HFFc6 (cell line): ENCODE measurements at places on chromosomes 5 and 9. TPM values are rescaled to one million over a fixed set of nuclear protein-coding genes. Genes with fewer than 3 reads are reported as not detected.

Gene GRXCR2
- total RNA-seq, result not detected in 3 replicates

Gene NTRK2
- 0.16 to 0.98 TPM (median 0.57 TPM) in 3 replicates for total RNA-seq

DNA sequence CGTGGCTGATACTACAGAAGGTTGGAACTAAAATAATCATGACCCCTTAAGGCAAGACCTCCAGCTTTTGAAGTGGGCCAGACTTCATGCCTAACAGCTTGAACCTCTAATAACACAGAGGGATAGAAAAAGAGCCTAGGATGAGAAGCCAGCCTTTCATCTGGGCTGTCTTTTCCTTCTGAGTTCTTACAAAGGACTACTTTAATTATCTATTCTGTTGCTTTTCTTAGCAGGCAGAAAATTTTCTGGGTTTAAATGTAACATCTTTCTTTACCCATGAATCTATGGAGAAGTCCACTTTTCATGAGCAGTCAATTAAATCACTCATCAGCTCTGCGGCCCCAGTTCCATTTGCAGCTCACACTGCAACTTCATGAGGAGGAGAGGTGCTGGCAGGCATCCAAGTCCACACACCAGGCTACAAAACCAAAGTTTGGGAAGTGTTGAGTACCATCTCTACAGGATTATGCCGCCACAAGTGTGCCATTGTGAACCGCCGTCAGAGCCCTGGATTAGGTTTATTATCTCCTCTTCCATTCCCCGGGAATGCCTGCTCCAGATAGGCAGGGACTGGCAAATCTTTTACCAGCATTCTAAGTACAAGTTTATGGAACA is 192.0 kb downstream of the TLE4 start:
- DNase-seq, result no peak
- peak overlapping the region; percentile 94 for H3K27ac ChIP-seq
- peaks cover 9% of the 10 kb centered on the region for H3K27me3 ChIP-seq
- H3K4me3 ChIP-seq, result peak overlapping the region; percentile 79
- H3K4me1 ChIP-seq, result peaks cover 45% of the 10 kb centered on the region

Gene SPATA9
- total RNA-seq, result 0.17 to 0.77 TPM (median 0.66 TPM) in 3 replicates

Gene ISL1
- total RNA-seq, result 0.72 to 4.1 TPM (median 3.9 TPM) in 3 replicates

Gene GNA14
- total RNA-seq, result not detected in 2 replicates

GRCh38 chr9:9341203-9341602 is 1271.6 kb downstream of the PTPRD start:
- H3K4me1 ChIP-seq, result no peaks in the 10 kb centered on the region
- no peaks in the 10 kb centered on the region for H3K36me3 ChIP-seq
- no peaks in the 10 kb centered on the region for H3K27me3 ChIP-seq
- no peak overlapping the region for H3K27ac ChIP-seq
- DNase-seq, result no peak
- H3K4me3 ChIP-seq, result no peak overlapping the region

DNA sequence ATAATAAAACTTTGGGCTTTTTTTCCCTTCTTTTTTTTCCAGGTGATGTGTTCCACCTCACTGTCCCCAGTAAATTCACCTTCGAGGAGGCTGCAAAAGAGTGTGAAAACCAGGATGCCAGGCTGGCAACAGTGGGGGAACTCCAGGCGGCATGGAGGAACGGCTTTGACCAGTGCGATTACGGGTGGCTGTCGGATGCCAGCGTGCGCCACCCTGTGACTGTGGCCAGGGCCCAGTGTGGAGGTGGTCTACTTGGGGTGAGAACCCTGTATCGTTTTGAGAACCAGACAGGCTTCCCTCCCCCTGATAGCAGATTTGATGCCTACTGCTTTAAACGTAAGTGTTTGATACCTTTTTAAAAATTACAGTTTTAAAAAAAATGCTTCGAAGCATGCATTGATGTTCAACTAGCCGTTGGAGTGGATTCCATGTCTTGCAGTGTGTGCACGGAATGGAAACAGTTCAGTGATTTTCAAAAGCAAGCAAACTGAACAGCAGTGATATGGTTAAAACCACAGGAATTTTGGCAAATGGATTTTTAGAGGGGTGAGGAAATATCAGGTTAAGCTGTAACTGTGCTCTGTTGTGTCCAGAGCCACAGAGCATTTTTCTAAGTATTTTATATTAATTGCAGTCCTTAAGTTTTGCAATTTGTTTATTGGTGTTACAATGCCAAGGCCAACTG is 40.7 kb downstream of the VCAN start:
- no peak overlapping the region for H3K27ac ChIP-seq
- DNase-seq, result no peak
- H3K36me3 ChIP-seq, result no peaks in the 10 kb centered on the region
- H3K4me1 ChIP-seq, result peaks cover 21% of the 10 kb centered on the region
- H3K4me3 ChIP-seq, result no peak overlapping the region
- H3K27me3 ChIP-seq, result no peaks in the 10 kb centered on the region

DNA sequence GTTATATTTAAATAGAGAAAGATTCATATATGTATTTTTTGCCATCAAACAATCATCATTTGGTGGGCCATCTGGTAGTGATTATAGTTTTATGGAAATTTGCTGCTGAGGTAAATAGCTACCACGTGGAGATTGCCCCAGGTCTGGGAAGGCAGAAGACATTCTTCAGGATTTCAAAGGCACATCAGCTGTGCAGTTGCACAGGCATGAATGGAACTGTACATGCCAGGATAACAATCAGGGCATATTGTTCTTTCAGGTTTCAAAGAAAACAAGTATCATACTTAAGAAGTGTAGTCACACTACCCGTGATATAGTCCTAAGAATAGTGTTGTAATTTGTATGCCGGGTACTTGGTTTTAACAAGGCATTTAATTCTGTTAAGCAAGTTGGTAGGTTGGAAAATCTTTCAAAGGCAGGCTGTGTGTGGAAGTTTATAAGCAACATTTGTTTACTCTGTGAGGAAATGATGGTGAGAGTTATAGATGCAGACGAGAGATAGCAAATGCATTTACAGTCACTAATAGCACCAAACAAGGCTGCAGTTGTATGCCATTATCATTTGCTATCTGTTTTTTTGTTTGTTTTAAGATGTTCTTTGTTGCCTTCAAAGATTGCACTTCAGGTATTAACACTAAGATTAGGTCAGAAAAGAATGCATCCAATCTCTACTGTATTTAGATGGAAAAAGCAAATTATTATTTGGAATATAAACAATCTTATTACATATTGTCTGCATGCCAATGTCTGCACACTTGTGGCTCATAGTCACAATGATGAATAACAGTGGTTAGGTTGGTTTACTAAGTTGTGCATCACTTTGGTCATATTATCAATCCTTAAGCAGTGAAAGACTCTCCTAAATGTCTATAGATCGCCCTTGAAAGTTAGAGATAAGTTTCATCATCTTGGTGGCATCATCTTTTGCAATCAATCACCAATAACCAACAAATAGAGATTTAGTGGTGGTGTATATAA is 55.3 kb downstream of the RPS23 start:
- peaks cover 22% of the 10 kb centered on the region for H3K4me1 ChIP-seq
- H3K4me3 ChIP-seq, result no peak overlapping the region
- DNase-seq, result peak; percentile 16
- no peaks in the 10 kb centered on the region; the same call in 1 of the 2 replicates for H3K27me3 ChIP-seq
- no peak overlapping the region for H3K27ac ChIP-seq

GRCh38 chr9:6930827-6931226 is 173.1 kb downstream of the KDM4C start:
- peak overlapping the region; percentile 53 for H3K4me3 ChIP-seq
- H3K36me3 ChIP-seq, result no peaks in the 10 kb centered on the region
- peak; percentile 63 for DNase-seq
- H3K27me3 ChIP-seq, result no peaks in the 10 kb centered on the region
- peaks cover 40% of the 10 kb centered on the region for H3K4me1 ChIP-seq

DNA sequence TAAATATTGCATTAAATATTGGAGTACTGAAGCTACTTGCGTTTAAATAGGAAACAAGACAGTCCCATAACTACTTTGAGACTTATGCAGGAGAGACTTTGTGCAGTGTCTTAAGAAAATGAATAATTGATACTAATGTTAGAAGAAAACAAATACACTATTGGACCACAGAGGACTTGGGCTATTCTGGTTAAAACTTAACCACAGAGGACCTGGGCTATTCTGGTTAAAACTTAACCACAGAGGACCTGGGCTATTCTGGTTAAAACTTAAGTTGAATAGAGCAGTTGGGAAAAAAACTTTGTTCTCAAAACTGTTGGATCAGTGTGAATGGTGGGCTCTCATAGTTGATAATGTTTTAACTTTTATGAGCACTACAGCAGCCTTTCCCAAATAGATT is 141.7 kb downstream of the WDR70 start:
- no peak for DNase-seq
- H3K4me1 ChIP-seq, result no peaks in the 10 kb centered on the region
- no peak overlapping the region for H3K4me3 ChIP-seq

- peaks cover 16% of the 10 kb centered on the region for H3K27me3 ChIP-seq
- no peaks in the 10 kb centered on the region for H3K36me3 ChIP-seq
- H3K4me3 ChIP-seq, result 0 out of 2 replicates have a peak overlapping the region, but pooled peaks have one; percentile 17
- H3K27ac ChIP-seq, result no peak overlapping the region
- DNase-seq, result peak; percentile 34
Observed at GRCh38 chr5:176676361-176676824, 29.1 kb downstream of the TSPAN17 start.

DNA sequence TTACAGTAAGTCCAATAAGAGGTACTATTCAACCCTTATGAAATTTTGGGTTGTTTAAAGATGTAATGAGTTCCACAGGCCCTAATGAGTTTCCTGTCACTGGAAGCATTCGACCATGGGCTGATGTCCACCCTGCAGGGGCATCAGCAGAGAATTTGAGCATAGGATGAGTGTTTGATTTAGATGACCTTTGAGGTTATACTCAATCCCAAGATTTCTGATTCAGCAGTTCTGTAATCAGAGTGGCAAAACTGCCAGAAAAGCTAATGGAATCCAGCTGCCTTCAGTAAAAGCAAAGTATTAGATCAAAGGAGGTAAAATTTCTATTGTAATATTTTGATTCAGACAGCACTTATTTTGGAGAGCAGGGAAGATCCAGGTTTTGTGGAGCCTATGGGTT is 68.3 kb downstream of the COX7C start:
- peaks cover 1% of the 10 kb centered on the region for H3K27me3 ChIP-seq
- H3K36me3 ChIP-seq, result no peaks in the 10 kb centered on the region
- H3K27ac ChIP-seq, result no peak overlapping the region
- H3K4me1 ChIP-seq, result no peaks in the 10 kb centered on the region
- H3K4me3 ChIP-seq, result no peak overlapping the region

DNA sequence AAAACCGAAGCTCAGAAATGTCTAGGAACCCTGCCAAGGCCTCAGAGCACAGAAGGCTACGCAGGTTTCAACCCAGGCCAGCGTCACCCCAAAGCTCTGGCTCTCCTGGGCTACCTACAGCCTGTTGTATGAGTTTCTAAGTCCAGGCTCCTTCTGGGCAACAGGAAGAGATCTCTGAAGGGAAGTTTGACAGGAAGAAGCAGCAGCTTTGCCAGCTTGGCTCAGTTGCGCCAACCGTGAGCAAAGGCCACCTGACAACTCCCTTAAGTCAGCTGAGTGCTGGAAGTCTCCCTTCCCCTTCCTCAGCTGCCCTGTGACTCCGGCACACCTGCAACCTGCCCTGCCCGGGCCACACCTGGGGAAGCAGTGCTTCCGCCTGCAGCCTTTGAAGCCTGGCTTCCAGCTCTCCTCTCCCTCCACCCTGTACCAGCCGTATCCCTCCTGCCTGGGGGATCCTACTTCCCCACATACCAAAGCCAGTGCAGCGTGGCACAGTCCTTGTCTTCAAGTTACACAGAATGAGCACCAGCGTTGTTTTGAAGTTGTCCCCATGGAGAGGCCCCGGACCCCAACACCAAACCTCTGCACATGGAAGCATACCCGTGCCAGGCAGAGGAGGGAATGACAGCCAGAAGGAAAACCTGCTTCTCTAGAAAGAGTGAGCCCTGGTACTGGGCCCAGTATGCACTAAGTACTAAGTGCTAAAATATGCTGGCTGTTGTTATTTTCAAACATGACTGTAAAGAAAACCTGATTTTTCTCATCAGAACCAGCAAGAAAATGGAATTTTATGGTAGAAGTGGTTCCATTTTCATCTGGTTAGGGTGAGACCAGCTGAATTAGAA is 36.5 kb downstream of the SHB start:
- peaks cover 1% of the 10 kb centered on the region; the same call in 1 of the 2 replicates for H3K27me3 ChIP-seq
- no peak for DNase-seq
- peaks cover 91% of the 10 kb centered on the region for H3K4me1 ChIP-seq
- no peaks in the 10 kb centered on the region for H3K36me3 ChIP-seq
- H3K27ac ChIP-seq, result peak overlapping the region; percentile 57
